ENCODE measurements at places on chromosomes 16 and 17.

- no peak for DNase-seq
Measured at GRCh38 chr17:28906276-28906675, 3.4 kb upstream of the DHRS13 start.

GRCh38 chr17:20954794-20955193 lies 88.0 kb downstream of the USP22 start:
- no peak for DNase-seq

DNA sequence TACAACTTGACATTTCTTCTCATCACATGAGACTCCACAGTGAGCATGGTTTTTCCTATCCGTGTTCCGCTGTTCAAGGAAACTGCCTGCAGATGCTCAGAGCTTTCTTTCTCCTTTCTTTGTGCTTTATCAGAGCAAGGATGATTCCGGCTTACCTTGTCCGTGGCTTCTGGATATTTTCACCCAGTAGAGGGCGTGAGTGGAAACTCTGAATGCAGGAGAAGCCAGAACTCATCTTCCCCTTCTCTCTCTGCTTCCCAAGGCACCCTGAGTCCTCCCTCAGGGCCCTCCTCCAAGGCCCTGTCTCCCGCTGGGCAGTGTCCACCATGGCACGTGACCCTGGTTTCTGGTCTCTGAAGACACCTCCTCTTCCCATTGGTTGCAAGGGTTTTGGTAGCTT lies 721.1 kb upstream of the RBFOX1 start:
- DNase-seq = no peak

DNA sequence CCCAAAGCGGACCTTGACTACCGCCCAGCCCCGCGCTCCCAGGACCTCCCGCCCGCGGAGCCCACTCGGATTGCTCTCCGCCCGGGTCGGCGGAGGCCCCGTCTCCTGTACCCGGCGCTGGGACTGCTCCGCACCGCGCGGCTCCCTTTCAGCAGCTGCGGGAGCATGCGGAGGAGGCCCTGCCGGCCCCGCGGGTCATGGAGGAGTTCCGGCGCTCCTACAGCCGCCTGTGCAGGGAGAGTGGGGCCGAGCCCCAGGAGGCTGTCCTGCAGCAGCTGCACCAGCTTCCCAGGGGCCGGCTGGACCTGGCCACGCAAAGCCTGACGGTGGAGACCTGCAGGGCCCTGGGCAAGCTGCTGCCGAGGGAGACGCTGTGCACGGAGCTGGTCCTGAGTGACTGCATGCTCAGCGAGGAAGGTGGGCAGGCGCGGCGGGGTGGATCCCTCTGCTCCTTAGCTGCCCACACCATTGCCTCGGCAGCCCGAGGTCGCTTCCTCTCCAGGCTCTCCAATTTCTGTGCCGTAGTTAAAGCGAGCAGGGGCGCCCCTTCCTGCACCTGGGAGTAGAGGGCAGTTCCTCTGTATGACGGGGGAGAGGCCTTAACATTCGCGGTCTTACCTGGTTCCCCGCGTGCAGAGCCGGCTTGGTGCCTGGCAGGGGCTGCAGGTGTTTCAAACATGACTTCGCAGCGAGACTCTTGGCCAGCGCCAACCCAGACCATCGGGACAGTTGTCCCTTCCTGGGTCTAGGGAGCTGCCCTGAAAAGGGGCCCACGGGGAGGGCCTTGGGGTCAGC lies 539 bp downstream of the LRRC45 start:
- DNase-seq = no peak

GRCh38 chr16:77584205-77584859 lies 138.0 kb upstream of the NUDT7 start:
- DNase-seq = peak; percentile 26

DNA sequence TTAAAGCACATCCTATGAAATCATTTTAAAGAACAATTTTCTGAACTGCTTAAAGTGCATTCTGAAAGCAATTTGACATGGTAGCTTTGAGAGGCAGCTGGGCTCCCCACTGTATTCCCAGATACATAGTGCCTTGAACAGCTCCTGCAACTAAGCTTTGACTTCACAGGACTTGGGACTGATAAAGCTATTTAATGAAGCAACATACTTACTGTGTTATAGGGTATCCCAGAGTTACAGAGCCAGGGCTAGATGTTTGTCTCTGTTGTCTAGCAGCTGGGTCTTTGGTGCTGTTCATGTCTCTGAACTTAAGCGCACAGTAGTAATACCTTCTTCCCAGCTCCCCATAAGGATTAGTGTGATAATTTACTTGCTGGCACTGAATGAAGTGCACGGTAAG lies 862 bp downstream of the ACSM1 start:
- no peak for DNase-seq

DNA sequence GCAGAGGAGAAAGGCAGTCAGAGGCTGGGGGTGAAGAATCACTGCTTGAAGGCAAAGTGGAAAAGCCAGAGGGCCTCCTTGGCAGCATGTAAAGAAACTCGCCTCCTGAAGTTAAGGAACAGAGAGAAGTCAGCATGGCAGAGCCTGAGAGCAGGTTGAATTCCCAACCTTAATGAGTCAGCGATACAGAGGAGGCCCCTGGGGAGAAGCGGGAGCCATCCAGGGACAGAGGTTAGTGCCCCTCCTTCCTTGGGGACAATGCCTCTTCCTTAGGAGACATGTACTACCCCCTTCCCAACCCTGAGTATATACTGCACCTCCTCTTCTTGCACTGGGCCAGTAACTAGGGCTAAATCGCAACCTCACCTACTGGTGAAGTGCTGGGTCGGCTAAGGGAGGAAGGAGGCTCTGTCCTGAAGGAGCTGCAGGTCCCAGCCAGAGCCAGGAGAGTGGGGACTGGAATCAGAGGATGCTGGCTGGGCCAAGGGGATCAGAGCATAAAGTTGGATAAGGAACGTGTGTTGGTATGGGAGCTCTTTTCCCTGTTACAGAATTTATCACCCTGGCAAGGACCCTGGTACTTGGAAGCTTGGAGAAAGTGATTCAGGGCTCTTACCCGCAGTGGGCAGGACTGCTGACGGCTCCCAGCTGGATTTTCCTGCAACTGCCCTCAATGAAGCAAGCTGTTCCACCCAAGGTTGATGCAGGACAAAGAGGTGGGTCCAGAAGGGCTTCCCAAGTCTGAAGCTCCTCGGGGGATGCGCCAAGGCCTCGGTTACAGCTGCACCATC lies 5.4 kb upstream of the AANAT start:
- DNase-seq = no peak

- DNase-seq = no peak
Measured at GRCh38 chr17:55443904-55444303, 22.3 kb upstream of the MMD start.

GRCh38 chr16:47562366-47562765 lies 101.2 kb downstream of the PHKB start:
- no peak for DNase-seq

DNA sequence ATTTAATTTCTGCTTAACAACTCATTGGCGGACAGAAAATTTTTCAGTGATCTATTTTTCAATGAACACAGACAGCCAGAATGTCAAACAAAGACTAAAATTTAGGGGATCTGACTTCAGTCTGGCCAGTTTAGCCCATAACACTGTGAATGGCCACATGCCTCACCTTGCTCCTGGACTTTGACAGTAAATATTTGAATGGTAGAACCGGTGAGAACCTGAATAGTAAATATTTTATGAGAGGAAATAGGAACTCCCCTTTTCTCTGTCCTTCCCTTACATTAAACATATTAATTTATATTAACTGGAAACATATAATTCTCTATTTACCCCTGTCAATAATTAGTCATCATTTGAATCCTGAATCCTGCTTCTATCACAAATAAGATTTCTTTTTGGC lies 942.1 kb downstream of the KCNJ2 start:
- no peak for DNase-seq

DNA sequence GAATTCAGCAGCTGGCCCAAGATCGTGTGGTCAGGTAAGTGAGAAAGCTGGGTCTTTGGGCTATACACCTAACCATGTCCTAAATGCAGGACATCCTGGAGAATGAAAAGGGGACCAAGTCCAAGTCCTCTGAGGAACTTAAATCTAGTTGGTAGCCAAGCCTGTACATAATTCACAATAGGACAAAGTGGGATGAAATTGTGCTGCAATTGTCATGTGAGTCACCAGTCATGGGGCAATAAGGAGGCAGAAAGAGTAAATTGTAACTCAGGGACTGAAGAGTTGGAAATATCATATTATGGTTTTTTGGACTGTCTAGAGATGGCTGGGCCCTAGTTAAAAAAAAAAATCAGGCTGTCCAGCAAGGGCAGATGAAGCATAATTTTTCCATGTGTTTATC lies 202.6 kb downstream of the CYLD start:
- DNase-seq = no peak

GRCh38 chr16:56246051-56246817 lies 54.9 kb downstream of the GNAO1 start:
- no peak for DNase-seq

GRCh38 chr17:77864234-77865111 lies 94.0 kb upstream of the TNRC6C start:
- no peak for DNase-seq

GRCh38 chr16:84088695-84089395 lies 27.9 kb downstream of the MBTPS1 start:
- no peak for DNase-seq

GRCh38 chr17:33572615-33573014 lies 279.5 kb upstream of the ASIC2 start:
- no peak for DNase-seq

GRCh38 chr17:37530420-37530819 lies 40.7 kb downstream of the DUSP14 start:
- no peak for DNase-seq

GRCh38 chr16:69680358-69680757 lies 46.0 kb downstream of the NQO1 start:
- no peak for DNase-seq

GRCh38 chr16:48526058-48526957 lies 83.7 kb downstream of the N4BP1 start:
- no peak for DNase-seq

GRCh38 chr17:42623732-42624596 lies 14.5 kb downstream of the TUBG1 start:
- no peak for DNase-seq

DNA sequence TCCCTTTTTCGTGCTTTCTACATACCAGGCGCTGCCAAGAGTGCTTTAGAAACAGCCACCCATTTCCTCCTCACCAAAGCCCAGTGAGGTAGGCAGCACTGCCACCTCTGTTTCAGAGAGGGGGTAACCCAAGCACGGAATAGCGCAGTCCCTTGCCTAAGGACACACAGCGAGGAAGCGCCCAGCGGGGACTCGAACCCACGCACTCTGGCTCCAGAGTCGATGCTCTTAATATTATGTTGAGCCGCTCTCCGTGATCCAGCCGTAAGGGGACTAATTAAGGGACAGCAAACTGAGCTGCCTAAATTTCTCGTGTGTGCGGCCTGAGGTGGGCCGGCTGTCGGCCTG lies 497 bp downstream of the CES1 start:
- no peak for DNase-seq

DNA sequence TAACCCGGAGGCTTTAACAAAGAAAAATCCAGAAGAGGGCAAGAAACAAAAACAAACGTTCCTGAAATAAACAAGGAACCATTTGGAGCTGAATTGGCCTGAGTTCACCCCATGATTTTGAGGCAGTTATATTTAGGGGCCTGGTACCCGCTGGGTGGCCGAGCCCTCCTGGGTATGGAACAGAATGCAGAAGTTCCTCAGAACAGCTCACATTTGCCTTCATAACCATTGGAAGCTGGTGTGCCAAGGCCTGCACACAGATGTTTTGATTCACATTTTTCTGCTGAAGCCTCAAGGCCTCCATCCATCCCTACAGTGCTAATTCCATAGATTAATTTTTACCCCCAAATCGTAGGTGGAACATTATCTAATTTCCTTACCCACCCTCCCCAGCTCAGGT lies 3.3 kb upstream of the ZFHX3 start:
- DNase-seq = no peak

DNA sequence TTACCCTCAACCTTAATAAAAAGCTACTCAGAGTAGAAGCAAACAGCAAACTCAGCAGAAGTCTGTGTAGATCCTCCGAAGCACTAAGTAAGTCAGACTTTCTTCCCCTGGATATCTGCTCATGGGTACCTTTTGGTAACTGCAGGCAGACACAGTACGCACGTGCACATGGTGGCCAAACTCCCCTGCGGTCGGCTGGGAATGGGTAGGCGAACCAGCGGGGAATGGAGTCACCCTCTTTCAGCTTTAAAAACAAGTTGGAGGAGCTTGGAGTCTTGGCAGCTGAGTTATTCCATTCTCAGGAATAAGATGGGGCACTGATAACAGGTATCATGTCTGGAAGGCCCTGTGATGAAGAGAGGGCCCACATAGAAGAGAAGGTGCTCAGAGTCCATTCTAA lies 16.3 kb downstream of the CYB561 start:
- no peak for DNase-seq

GRCh38 chr17:66702106-66702936 lies 132.6 kb upstream of the CACNG5 start:
- no peak for DNase-seq

Measured in forelimb muscle (tissue), 1 donor.